ENCODE measurements at places on chromosomes 7 and 10.

DNA sequence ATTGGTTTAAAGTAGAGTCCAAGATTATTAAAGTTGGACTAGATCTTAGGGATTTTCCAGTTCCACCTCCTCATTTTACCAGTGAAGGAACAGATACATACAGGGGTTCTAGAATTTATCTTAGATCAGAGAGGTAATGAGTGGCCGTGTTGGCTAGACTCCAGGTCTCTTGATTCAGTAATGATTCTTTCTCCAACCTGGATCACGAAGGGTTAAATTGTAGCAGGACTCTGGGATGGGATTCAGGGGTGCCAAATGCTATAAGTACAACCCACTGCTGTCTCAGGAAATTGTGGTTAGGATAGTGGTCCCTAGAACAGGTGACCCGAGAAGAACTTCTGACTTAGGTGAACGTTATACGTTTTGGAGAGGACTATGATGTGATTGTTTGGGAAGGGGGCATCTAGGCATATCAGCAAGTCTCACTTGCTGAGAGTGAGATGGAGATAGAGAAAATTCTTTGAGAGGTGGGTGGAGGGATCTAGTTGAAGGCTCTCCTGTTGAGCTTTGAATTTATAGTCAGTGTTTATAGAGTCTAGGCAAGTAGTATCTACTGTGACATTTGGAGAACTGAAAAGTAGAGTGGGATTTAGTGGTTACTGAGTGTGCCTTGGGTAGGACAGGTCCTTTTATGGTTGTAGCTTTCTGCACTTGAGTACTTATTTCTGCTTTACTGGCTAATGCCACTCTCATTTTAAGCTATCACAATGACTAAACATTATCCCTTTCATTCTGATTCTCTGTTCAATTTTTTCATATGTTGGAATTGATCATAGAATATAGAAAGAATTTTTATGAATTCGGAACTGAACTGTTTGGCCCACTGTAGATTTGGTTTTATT lies 58.3 kb downstream of the ST7 start:
- DNase-seq, result no peak

DNA sequence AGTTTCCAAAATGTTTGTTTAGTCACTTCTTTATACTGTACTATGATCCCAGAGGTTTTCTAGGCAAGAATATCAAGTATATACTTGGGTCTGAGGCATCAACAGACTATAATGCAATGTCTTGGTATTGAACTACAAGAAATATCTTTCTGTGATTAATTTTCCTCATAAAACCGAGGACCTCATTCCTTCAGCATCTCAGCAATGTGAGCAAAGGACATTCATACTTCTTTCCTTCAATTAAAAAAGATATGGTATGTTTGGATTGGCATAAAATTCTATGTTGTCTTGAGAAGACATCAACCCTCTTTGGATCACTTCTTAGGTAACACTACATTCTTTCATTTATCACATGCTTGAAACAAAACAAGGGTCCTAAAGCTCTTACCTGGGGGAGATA lies 524.5 kb downstream of the PHTF2 start:
- DNase-seq, result no peak

DNA sequence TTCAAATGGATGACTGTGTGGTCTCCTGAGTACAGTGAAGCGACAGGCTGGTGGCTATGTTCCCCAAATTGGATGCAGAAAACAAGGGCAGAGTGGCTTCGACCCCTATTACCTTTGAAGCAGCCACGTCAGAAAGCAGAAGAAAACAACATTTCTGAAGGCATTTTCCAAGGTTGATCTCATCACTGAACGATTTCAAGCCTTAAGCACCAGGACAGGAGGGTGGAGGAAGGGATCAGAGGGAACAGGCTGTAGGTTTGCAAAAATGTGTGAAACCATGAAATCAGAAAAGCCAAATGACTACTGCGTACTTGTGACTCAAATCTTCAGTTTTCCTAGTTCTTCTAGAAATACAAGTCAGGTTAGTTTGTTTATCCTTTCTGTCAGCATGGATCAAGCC lies 181.0 kb upstream of the TMEM106B start:
- DNase-seq, result no peak

- DNase-seq, result no peak
Measured at GRCh38 chr7:29565224-29565630, 1.6 kb downstream of the PRR15 start.

DNA sequence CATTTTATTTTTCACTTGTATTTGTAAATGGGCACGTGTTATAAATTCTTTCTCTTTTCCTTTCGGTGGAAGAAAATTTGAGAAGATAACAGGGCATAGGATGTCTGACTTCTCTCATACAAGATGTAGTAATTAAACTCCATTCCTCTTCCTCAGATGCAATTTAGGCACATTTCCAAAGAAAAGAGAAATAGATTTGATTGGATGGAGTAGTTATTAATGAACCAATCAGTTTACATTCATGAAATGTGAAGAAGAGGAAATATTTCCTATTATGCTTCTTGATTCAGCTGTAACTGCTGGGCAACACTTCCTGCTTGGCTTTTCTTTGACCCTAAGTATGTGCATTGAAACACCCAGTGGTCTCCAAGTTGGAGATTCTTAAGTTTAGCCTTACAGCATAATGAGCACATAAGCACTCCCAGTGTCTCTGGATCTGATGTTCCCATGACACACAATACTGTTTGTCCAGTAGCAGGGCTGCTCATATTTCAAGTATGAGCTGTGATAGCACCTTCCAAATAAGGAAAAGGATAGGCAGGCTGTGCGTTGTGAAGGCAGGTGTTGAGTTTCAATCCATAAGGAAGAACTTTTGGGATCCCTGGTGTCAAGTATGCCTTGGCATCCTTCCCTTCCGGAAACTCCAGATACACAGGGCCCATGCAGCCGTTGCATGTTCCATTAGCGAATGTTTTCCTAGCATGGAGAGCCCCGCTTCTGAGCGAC lies 33.4 kb upstream of the COBL start:
- DNase-seq, result no peak

DNA sequence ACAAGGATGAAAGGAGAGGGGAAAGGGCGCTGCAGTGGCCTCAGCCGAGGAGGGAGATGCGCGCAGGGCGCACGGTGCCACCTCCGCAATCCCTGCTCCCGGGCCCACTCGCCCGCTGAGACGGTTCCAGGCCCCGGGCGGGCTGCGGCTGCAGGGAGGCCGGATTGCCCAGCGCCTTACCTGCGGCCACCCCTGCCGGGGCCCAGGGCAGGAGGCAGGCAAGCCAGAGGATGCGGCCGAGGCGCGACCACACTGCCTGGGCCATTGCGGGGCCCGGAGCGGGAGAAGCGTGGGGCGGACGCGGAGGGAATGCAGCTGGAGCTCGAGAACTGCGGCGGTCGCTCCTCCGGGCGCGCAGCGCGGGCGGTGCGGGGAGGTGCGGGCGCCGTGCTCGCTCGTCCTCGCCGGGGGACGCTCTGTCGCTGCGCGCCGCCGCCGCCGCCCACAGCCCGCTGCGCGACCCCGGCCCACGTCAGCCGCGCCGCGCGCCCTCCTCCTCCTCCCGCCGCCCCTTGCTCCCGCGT lies at the start of gene TMEM130:
TMEM130 (minus strand) TSS at position 418 of the 524 bp plus-strand sequence; CDS start at position 265, 153 bp downstream.
- DNase-seq, result no peak

GRCh38 chr7:36972140-36972518 lies 247.8 kb upstream of the AOAH start:
- DNase-seq, result no peak

- no peak for DNase-seq
Measured at GRCh38 chr7:50648076-50648475, 82.9 kb upstream of the DDC start.

- DNase-seq, result no peak
Measured at GRCh38 chr10:22589851-22590514, 124.4 kb downstream of the PIP4K2A start.

- DNase-seq, result no peak
Measured at GRCh38 chr7:40475681-40475982, 340.8 kb downstream of the SUGCT start.

DNA sequence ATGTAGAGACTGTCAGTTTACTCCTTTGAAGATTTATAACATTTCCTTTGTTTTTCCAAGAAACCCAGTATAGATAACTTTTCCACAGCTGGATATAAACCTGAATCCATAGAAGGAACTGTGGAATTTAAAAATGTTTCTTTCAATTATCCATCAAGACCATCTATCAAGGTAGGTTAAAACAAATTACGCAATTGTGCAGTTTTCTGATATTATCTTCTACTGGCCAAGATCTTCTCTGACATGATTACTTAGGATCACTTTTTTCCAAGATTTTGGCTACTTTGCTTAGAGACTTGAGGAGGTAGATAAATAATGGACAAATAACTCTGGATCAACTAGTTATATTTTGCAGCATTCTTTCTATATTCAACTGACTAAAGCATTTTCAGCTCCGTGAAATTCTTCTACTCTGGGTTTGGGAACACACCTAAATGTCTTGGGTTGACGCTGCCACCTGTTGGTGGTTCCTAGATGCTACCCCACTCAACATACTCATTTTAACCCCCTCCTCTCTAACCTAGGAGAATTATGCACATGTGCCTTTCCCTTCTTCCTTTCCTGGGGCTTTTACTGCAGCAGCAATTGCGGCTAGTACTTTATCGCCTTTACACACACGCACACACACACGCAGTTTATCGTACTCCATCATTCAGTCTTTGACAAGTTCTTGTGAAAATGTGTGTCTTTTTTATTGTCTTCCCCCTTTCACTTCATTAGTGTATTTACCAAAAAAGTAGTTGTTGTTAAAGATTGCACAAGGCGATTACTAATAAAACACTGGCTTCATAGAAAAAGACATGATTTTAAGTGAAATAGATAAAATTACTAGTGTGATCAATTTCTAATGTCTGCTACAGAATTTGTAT lies 32.7 kb downstream of the ABCB5 start:
- DNase-seq, result no peak

DNA sequence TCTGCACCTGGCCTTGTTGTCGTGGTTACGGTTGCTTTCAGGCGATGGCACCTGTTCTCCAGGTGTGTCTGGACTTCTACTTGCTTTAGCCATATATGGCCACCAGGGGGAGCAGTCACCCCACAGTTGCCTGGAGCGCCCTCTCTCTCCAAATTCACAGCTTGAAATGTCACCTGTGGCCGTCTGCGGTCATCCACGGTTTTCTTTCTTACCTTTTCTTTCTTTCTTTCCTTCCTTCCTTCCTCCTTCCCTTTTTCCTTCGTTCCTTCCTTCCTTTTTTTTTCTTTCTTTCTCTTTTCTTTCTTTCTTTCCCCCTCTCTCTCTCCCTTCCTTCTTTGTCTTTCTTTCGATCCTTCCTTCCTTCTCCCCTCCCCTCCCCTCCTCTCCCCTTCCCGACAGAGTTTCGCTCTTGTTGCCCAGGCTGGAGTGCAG lies 150.5 kb upstream of the VKORC1L1 start:
- DNase-seq, result peak; percentile 26

DNA sequence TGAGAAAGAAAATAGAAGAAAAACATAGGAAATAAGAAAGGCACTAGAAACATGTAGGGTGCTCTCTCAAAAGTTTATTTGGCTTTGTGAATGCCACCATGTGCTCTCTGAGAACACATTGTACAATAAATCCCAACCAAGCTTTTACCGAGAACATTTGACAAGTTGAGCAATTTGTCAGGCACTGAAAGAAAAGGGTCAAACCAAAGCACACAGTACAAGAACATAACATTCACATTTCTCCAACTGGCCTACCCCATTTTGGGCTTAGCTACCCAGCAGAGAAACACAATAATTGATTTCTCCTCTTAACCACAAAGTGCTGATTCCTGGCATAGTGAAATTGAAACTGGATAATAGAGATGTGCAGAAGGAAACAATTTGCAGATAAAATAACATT lies 69.2 kb upstream of the SLC39A12 start:
- DNase-seq, result no peak

- no peak for DNase-seq
Measured at GRCh38 chr7:152121432-152121831, 96.0 kb downstream of the GALNT11 start.

All from activated CD4-positive, CD25-positive, alpha-beta regulatory T cell (primary cell).